ENCODE measurements at places on chromosomes 11 and 22. TPM values are rescaled to one million over a fixed set of nuclear protein-coding genes. Genes with fewer than 3 reads are reported as not detected.

- no peak for DNase-seq
- no peak overlapping the region for H3K27ac ChIP-seq
- no peaks in the 10 kb centered on the region for H3K4me1 ChIP-seq
- H3K4me3 ChIP-seq: no peak overlapping the region
Measured at GRCh38 chr11:68651985-68652682, 32.2 kb upstream of the GAL start.

DNA sequence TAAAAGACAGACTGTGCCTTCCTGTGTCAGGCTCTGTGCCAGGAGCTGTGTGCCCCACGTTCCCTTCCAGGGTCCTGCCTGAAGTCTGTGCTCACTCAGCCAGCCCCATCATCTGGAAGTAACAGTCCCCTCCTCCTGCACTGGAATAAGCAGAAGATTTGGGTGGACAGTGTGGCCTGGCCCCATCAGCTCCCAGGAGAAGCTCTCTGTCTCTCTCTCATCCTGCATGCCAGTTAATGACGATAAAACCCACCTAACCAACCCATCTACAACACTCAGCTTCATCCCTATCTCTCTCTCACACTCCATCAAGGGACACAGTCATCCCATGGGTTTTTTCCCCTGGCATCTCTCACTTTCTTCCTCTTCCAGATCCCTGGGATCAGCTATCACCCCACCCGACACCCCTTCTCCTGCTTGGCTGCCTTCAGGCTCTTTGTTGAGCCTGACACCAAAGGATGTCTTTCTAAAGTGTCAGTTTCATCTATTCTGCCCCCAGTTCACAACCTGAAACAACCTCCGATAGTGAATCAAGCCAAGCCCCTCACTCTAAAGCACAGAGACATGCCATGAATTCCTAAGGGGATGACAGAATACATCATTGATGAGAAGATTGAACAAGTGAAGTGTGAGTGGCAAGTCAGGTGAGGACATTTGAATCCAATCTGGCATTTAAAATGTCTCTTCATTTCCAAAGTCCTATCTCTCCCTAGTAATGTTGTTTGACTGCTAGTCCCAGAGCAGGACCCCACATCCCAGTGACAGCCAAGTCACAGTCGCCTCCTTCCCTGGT, 91.4 kb upstream of the TOP3B start:
- H3K4me1 ChIP-seq: peaks cover 16% of the 10 kb centered on the region
- no peak overlapping the region for H3K4me3 ChIP-seq
- DNase-seq: no peak
- H3K36me3 ChIP-seq: no peaks in the 10 kb centered on the region

DNA sequence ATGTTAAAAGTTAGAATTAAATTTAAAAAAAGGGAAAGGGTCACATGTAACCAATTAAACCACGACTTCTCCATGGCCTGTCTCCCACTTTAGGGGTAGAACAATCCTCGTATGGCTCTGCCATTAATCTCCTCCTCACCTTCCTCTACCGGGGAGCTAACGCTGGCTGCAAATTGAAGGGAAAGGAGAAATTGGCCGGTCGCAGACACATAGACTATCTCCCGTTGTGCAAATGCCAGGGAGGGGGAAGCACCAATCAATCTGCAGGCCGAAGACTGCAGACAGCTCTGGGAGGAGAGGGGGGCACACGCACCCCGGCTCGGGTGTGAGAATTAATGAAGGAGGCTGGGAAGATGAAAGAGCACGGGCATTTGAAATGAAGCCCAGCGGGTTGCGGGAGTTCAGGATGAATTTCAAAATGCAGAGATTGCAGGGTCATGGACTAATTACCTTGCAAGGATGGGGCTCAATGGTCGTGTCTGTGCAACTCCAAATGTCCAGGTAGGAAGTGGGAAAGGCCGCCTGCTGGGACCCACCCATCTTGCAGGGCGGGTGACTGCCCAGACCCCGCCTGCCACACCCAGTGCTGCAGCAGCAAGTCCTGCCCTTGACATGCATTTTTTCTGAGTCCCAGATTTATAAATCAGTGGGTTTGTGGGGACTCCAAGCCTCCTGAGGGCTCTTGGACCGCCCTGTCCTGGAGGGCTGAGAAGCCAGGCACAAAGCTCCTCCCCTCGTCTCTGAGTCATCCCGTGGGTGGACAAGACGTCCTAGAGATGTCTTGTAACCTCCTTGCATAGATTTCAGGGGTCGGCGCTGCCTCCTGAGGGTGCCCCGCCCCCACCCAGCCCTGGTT, 534.2 kb downstream of the TBC1D22A start:
- H3K27me3 ChIP-seq: peaks cover 51% of the 10 kb centered on the region
- DNase-seq: no peak
- H3K27ac ChIP-seq: no peak overlapping the region
- H3K4me1 ChIP-seq: peaks cover 17% of the 10 kb centered on the region
- H3K36me3 ChIP-seq: no peaks in the 10 kb centered on the region

DNA sequence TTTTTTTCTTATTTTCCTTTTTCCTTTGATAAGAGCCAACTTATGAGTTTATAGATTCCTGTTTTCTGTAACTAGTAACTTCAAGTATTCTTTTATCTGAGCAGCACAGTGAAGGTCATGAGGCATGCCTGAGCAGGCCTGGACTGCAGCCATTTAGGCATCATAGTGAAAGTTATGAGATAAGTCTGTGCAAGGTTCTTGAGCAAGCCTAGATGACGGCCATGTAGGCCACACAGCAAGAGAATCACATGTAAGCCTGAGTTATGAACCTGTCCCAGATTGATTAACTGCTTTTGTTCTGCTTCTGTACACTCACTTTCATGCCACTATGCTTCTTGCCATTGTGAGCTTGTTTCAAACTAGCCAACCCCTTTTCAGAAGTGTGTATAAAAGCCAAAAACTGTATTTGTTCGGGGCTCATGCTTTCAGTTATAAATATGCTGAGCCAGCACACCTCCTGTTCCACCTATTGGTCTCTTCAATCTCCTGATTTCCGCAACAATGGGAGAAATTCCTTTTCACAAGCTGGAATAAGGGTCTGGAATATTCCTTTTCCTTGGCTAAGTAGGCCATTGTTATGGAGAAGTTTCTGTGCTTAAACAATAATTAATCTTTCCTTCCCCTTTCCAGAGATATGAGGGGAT, 745.7 kb downstream of the FAM181B start:
- H3K4me3 ChIP-seq: no peak overlapping the region
- H3K27ac ChIP-seq: no peak overlapping the region
- no peaks in the 10 kb centered on the region for H3K4me1 ChIP-seq
- no peak for DNase-seq

DNA sequence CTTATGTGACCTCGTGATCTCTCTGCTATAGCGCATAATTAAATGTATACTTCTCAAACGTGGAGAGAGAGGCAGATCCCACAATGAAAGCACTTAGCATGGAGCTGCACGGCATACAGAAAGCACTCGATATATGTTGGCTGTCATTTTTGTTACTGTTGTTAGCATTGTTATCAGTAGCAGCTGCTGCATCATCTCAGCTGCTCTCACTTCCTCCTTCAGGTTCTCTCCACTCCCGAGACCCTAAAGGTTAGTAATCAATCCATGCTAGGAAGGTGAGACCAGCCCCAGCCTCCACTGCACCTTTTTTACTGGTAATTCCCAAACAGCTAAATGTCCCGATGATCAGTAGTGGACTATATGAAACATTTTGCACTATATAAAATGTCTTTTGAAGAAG, 13.4 kb upstream of the API5 start:
- H3K27ac ChIP-seq: no peak overlapping the region
- H3K36me3 ChIP-seq: no peaks in the 10 kb centered on the region
- H3K4me3 ChIP-seq: no peak overlapping the region
- no peaks in the 10 kb centered on the region for H3K4me1 ChIP-seq

DNA sequence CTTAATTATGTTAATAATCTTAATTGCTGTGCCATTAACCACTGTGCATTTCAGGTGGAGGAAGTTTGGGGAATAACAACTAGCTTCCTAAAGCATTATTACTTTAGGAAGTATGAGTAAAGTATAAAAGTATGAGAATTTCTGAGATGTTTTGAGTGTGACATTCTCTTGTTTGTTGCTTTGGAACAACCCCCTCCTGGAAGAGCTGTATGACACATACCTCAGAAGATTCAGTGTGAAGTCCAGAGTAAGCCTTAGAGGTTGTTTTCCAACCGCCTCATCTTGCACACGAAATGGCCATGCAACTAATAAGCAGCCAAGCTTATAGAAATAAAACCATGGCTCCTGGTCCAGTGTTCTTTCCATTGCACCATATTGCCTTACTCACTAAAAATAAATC, 21.7 kb downstream of the CCDC81 start:
- no peak for DNase-seq
- H3K4me1 ChIP-seq: no peaks in the 10 kb centered on the region
- no peaks in the 10 kb centered on the region for H3K27me3 ChIP-seq
- no peak overlapping the region for H3K27ac ChIP-seq

GRCh38 chr11:2390725-2391151, 9.8 kb upstream of the TSSC4 start:
- no peak overlapping the region for H3K27ac ChIP-seq
- no peak overlapping the region for H3K4me3 ChIP-seq
- peaks cover 24% of the 10 kb centered on the region for H3K36me3 ChIP-seq

DNA sequence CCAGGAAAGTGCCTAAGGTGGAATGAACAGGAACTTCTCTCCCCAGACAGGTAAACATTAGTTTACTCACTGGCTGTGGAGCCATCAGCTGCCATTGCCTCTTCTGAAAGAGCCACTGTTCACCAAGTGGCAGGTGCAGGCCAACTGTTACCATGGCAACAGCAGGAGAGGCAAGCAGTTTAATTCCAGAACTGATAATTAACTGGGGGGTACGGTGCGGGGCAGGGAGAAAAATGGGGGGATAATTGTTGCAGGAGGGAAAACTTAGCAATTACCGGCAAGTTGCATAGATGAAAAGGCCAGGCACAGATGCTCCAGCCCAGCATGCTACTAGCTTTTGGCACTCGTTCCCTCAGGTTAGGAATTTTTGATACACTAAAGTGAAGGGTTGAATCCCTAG, 85.1 kb downstream of the TRIM44 start:
- DNase-seq: peak; percentile 66
- peak overlapping the region; percentile 90 for H3K27ac ChIP-seq
- peak overlapping the region; percentile 36 for H3K4me3 ChIP-seq
- peaks cover 80% of the 10 kb centered on the region for H3K4me1 ChIP-seq
- no peaks in the 10 kb centered on the region for H3K27me3 ChIP-seq

DNA sequence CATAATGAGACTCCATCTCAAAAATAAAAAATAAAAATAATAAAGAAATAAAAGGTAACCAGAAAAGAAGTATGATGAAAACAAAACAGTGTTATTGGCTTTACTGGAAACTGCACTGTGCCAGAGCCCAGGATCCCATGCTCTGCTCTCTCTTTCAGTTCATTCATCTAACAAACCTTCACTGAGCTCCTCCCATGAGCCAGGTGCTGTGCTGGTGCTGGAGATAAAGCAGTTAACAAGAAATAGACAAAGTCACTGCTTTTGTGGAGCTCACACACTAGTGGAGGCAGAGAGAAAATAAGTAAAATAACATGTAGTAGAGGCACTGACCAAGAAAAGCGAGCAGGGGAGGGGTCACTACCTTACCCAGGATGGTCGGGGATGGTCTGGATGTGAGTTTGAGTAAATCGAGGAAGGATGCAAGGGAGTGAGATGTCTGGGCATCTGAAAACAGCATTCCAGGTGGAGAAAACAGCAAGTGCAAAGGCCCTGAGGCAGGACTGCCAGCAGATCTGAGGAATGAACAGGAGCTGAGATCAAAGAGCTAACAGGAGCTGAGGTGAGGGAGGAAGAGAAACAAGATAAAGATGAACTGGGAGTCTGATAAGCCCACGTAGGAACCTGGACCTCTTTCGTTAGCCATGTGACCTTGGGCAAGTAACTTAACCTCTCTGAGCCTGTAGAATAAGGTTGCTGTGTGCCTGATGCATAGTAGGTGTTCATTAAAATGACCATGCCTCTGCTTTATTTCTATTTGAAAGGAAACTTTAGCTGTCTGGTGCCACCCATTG, 31.3 kb upstream of the CD82 start:
- no peak for DNase-seq
- peaks cover 73% of the 10 kb centered on the region for H3K27me3 ChIP-seq
- no peak overlapping the region for H3K4me3 ChIP-seq
- H3K4me1 ChIP-seq: no peaks in the 10 kb centered on the region

DNA sequence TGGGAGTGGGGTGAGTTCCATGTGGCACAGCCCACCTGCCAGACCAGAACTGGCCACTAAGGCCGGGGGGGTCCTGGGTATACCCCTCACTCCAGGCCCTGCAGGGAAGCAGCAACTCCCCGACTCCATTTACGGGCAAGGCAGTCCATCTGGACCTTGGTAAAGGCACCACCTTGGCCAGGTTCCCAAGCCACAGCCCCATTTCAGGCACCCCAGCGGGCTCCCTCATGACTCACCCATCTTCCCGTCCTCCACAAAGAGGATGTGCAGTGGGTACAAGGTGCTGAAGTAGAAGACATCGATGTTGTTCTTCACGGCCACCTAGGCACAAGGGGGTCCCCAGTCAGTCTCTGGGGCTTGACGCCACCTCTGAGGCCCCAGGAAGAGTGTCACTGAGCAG, 15.7 kb upstream of the RASL10A start:
- no peaks in the 10 kb centered on the region for H3K4me1 ChIP-seq
- H3K36me3 ChIP-seq: peaks cover 35% of the 10 kb centered on the region
- no peak overlapping the region for H3K4me3 ChIP-seq
- no peak for DNase-seq
- no peak overlapping the region for H3K27ac ChIP-seq
- H3K27me3 ChIP-seq: no peaks in the 10 kb centered on the region

DNA sequence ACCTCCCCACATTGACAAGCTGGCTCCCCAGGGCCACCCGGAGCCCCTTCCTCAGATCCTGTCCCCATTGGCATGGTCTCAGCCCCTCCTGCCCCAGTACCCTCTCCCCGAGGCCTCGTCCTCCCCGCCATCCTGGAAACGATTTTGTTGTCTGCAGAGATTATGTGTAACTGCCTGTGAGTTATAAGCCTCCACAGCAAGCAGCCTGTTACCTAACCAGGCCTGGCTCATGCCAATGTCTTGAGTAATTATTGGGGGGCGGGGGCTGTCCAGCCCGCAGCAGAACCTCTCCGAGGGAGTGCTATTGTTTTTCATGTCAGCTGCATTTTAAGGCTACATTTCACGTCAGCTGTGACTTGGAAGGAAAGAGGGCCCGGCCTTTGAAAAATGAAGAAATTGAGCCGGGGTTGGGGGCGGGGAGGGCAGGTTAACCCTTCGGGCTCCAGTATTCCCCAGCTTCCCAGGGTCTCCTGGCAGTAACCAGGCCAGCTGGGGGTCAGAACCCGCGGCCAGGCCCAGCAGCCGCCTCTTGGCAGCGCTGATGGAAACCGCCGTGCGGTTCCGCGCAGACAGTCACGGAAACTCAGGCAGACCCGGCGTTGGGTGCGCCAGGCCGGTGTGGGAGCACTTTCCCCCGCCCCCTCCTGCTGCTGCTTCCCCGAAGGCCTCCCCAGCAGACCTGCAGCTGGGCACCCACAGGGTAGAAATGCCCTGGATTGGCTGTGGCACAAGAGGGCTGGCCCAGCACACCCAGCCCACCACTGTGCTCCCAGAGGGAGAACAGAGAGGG, 59.5 kb downstream of the CDKN1C start:
- H3K4me1 ChIP-seq: peaks cover 21% of the 10 kb centered on the region
- H3K27me3 ChIP-seq: peaks cover 37% of the 10 kb centered on the region
- no peaks in the 10 kb centered on the region for H3K36me3 ChIP-seq
- H3K4me3 ChIP-seq: peak overlapping the region; percentile 36
- peak; percentile 81 for DNase-seq

LIN7C gene
- total RNA-seq: 43.7 TPM

RCE1 gene
- 23.5 TPM for total RNA-seq

ST14 gene
- total RNA-seq: 174 TPM

NFAM1 gene
- 0.39 TPM for total RNA-seq

CATSPER1 gene
- total RNA-seq: 2.6 TPM

Measured in Calu3 (cell line).